Endothelial cell of umbilical vein (primary cell): ENCODE measurements at places on chromosomes 3 and 15. TPM values are rescaled to one million over a fixed set of nuclear protein-coding genes. Genes with fewer than 3 reads are reported as not detected.
A peak's percentile ranks its signal among the peaks of the same experiment; 100 is the strongest.

Gene FGD5
- polyA plus RNA-seq = 45.4 and 49.6 TPM in 2 replicates

- DNase-seq = no peak
Observed at GRCh38 chr15:70257047-70257446, 159.3 kb upstream of the TLE3 start.

DNA sequence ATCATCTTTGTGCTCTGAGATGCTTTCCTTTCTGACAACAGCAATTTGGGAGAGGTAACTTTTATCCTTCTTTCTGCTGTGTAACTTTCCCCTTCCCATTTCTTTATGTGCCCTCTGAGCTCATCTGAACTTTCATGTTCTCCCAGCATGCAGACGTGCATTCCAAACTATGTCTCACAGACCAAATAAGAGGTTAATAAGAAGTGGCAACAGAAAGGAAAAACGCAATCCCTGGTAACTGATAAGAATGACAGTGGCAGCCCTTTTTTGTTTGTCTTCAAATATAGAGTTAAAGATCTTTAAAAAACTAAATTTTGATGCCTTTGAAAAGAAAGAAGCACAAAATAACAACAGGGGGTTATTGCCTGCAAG is 533.4 kb downstream of the FOXP1 start:
- DNase-seq = peak; percentile 74

- peak; percentile 93 for DNase-seq
Observed at GRCh38 chr3:195271410-195272243, 668 bp upstream of the XXYLT1 start.

Gene CHRM5
- 0.03 TPM in 1 of 2 replicates, not detected in the other for polyA plus RNA-seq

DNA sequence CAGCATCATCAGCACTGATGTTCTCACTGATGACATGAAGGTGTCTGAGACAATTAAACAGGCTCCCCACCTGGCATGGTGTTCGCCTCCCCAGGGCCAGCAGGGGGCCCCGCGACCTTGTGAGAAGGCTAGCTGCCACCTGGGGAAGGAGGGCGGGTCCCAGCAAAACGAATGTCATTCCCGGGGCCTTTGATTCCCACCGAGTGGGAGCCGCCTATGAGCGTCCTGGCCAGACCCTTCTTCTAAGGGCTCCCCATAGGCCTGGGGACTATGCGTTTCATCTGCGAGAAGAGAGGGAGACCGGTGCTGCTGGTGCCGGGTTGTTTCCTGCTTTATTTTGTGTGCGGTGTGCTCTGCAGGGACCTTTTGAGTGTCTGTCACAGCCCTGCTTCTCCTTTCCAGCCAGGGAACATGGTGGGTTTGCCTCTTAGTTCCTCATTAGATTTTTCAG is 20.5 kb upstream of the MINDY4B start:
- DNase-seq = peak; percentile 16

- no peak for DNase-seq
Observed at GRCh38 chr3:148077965-148078364, 619.7 kb upstream of the AGTR1 start.

DNA sequence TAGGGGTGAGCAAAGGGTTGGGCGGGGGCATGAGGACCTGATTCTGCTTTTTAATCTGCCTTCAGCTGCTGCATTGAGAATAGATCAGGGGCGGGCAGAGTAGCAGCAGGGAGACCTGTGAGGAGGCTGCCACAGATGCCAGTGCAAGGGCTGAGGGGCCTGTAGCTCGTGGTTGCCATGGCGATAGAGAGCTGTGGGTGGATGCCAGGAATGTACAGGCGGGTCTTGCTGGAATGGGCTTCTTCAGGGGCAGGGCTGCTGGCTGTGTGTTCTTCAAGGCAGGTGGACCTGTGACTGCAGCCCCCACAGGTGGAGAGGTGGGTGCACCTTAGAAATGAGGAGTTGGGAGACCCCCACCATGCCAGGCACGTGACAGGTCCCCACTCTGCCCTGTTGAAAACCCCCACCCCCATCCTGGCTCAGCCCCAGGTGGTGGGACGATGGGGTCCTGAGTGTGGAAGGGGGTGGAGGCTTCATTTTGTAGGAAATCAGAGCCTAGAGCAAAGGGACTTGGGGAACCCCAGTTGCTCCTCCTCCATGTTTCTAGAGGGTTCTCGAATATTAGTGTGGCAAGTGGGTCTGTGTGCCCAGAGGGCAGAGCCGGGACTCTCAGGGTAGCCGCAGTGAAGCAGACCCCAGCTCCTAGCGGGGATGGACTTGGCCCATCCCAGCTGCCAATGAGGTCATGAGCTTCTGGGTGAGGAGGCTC is 38.3 kb downstream of the SLC6A6 start:
- DNase-seq = peak; percentile 50

- no peak for DNase-seq
Observed at GRCh38 chr3:142846779-142847577, 41.9 kb downstream of the PCOLCE2 start.

DNA sequence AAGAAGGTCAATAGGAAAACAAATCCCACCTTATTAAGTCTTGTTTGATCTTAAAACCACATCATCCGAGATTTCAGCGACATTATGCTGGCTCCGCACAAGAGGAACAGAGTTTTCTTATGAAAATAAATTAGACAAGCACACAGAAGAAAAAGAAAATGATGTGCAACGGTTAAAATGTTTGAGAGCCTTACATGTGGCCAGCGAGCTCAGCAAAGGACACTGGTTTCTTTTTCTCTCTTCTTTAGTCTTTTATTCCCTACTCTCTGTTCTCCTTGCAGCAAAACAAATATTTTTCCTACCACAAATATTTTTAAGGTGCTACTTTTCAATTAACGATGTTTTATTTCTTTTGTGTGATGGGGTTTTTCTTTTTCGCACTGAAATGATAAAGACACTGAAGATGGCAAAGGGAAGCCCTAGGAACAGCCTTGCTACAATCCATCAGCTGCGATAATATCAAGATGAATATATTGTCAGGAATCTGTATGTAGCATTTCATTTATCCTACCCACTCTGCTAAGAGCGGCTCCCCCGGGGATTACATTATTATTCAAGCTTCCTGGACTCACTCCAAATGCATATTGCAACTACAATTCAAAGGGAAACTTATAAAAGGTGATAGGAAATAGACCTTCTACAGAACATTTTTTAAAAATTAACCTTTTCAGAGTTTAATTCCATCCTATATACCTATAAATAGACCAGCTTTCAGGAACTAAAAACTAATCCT is 72.9 kb downstream of the ANXA2 start:
- DNase-seq = no peak

Gene GOLGA6A
- polyA plus RNA-seq = not detected in 2 replicates
